NT2/D1 (cell line): ENCODE measurements at places on chromosomes 2 and 18.

GRCh38 chr2:226431288-226431948, 368.2 kb downstream of the IRS1 start:
- no peak for DNase-seq

- no peak for DNase-seq
These were observed 367.8 kb upstream of the HS6ST1 start for GRCh38 chr2:128686497-128686859.

DNA sequence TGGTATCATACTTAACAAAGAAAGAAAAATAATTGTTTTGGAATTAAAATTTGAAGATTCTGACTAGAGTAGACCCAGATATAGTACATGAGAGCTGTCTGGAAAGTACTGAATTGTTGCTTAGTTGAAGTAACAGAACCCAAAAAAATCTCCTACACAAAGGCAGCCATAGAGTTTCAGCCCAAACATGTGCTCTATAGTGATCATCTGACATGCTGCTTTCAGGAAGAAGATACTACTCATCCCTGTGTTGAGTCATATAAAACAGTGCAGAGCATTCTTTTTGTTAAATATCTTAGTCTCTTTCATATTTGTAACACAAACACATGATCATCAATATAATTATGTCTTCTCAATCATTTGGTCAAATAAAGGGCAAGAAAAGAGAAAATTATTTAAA, 84.8 kb upstream of the PTPRM start:
- DNase-seq: no peak

- DNase-seq: no peak
These were observed 857 bp downstream of the RESP18 start for GRCh38 chr2:219331560-219332213.

DNA sequence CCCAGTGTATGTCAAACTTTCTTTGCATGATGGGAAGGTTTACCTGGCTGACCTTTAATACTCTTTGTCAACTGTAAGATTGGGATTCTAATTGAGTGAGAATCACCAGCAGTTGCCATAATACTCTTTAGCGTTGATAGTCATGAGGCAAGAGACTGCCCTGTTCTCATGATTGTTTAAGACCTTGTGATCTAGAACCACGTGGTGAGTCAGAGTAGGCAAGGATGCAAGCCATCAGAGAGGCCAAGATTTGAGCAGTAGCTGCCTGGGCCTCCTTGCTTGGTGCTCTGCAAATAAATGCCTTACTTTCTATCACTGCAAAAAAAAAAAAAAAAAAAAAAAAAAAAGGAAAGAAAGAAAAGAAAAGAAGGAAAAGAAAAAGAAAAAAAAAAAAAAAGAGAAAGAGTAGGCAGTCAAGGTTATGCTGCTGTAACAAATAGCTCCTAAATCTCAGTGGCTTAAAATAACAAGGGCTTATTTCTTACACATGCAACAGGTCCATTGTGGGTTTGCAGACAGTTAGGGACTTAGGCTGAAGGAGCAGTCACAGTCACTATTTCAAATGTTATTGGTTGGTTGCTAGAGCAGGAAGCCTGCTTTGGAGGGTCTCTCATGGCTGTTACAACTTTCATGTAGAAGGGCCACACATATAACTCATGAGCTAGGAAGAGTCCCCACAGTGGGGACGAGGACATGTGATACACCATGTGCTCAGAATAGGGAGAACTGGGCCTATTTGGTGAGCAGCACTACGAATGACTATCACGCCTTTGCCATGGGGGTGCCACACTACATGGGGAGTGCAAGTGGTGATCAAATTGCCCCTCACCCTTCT, 21.7 kb downstream of the IL1R2 start:
- no peak for DNase-seq

- DNase-seq: no peak
These were observed 129.0 kb downstream of the CABYR start for GRCh38 chr18:24267878-24268277.

- DNase-seq: no peak
These were observed 131.5 kb downstream of the RAD51AP2 start for GRCh38 chr2:17386771-17387170.
